ENCODE measurements at places on chromosomes 1 and 21.

- DNase-seq = peak; percentile 44
These were observed 8.6 kb upstream of the EDN2 start for GRCh38 chr1:41493117-41493536.

- DNase-seq = no peak
These were observed 8.2 kb downstream of the CRYBG2 start for GRCh38 chr1:26345718-26346117.

DNA sequence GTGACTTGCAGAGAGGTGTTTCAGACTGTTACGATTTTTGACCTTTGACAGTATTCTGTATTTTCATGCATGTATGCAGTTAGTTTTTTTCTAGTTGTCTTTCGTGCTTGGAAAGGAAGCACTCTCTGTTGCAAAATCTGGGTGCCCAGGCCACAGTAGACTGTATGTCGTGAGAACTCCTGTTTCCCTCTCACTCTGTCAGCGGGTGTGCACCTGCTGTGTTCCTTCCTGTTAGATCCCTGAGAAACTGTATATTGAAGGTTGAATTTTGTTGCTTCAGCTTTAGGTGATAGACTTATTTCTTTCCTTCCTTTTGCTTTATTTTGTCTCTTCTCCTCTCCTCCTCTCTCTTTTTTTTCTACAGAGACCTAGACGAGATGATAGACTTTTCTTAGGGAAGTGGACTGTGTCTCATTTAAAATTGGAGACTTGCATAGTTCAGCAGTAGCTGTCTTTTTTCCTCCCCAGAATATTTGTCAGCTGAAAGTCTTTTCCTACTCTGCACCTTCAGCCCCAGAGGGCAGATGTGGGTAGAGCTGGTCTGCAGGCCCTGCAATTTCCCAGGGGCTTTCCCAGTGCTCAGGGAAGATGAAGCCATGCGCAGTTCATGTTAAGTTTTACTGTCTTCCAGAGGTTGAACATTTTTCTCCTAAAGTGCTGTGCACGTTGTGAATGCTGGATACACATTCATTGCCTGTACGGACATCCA, 1.4 kb downstream of the TRAPPC10 start:
- DNase-seq = peak; percentile 52

- DNase-seq = no peak
These were observed 1030.0 kb upstream of the TMPRSS15 start for GRCh38 chr21:19433623-19434022.

DNA sequence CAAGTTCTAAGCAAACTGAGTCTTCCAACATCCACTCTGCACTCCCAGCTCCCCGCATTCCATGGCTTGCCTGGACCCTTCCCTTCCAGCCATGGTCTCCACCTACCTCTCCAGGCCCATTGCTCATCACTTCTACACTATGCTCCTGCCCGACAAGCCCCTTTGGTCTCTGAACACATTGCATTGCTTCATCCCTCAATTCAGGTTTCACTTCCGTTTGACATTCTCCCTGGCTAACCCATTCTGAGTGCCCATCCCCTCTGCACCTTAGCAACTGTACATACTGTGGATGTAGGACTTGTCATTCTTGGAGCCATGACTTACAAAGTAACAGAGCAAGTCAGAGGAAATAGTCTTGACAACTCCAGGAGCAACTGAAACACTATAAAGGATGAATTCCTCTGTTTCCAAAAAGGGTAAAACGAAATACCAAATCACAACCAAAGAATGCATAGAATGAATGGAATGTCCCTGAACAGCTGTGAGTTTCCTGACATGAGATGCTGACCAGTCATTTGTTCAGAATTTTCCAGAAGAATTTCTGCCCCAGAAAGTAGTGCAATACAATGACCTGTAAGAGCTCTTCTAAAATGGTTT, 66.7 kb downstream of the KCNJ6 start:
- no peak for DNase-seq

DNA sequence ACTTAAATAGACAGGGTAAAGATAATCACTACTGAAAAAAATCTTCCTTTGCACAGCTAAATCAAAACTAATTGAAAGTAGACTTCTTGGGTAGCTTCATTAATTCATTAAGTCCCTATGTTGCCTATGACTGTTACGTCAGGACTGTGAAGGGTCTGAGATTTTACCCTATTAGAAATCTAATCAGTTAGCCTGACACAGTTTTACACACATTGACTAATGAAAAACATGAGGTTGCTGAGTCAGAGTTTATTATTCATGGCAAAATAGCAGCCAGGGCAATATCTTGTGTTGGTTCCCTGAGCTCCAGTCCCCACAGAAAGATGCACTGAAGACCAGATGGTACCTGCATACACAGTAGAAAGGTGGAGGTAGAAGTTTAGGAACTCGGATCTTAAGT, 262.5 kb upstream of the ZP4 start:
- DNase-seq = no peak

DNA sequence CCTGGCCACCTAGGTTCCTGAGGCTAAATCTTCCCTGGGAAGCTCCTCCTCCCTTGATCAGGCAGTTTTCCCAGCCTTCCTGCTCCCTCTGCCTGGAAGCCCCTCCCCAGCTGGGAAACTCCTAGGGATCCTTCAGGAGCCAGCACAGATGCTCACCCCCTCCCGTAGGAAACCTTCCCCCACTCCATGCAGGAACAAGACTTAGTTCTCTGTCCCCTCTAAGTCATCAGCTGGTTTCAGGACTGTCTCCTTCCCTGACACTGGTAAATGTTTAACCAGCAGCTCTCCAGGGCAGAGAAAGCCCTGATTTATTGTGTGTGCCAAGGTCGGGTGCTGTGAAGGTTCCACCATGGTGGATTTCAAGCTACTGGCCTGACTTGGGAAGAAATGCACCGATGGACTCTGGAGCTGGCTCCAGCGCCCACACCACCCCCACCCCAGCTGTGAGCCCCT, 25.0 kb downstream of the TTC39A start:
- no peak for DNase-seq

DNA sequence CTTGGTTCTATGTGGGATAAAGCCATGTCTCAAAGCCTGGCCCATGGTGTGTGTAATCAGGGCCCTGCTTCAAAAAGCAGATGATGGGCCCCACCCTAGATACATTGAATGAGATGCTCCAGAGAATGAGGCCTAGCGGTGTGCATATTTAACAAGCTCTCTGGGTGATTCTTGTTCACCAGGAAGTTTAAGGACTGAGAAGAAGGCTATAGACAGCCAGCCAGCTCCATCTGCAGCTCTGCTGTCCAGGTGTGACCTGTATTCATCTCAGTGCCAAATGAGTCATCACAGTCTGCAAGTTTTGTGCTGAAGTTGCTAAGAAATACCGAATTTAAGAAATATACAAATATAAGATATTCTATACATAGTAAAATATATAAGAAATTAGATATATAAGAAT, 182.0 kb upstream of the RUNX1 start:
- no peak for DNase-seq

DNA sequence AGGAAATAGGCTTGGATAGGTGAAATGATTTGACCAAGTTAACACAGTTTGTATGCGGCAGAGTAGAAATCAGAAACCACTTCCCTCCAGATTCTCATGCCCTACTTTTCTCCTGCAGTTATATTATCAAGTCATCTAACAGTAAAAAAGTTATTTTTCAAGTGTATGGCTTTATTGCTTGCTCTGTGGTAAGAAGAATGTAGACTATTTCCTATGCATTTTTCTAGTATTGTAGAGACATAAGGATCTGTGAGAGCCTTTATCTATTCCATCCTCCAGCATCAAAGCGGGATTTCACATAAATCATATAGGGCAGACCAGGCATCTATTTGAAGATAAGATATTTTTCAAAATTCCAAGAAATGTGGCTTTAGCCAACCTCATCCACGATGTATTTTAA, 208.5 kb downstream of the TTLL7 start:
- DNase-seq = no peak

- no peak for DNase-seq
These were observed 31.0 kb downstream of the NCAM2 start for GRCh38 chr21:21029164-21029563.

DNA sequence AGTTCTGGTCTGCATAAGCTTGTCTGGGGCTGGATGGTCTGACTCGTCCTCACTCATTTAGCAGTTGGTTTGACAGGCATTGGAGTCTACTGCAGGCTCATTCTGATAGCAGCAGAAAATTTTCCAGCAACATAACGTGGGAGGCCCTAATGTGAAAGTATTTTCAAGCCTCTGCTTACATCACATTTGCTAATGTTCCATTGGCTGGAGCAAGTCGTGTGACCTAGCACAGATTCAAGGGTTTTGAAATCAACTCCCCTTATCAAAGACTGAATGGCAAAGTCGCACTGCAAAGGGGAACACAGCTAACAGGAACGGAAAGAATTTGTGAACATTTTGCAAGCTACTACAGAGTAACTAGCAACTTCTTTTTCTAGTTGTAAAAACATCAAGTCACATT, 2.3 kb upstream of the USH2A start:
- DNase-seq = no peak

- no peak for DNase-seq
These were observed 180.6 kb upstream of the PALMD start for GRCh38 chr1:99465176-99465900.

GRCh38 chr1:77977989-77978292, 931 bp downstream of the FUBP1 start:
- DNase-seq = no peak

DNA sequence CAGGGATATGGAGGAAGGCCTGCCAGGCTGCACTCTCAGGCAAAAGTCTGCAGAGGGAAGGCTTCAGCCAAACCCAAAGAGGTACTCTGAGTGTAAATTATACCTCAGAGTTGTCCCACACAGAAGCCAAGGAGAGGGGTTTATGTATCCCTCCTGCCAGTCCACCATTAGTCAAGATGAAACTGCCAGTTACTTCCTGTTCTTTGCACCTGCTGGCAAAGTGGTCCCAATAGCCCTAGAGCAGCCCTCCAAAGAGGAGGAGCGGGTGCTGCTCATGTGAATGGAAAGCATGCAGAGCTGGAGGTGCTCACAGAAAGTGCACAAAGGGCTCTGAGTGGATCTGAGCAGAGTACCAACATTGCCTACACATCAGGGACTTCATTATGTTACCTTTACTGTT, 37.1 kb upstream of the MCOLN3 start:
- DNase-seq = no peak

DNA sequence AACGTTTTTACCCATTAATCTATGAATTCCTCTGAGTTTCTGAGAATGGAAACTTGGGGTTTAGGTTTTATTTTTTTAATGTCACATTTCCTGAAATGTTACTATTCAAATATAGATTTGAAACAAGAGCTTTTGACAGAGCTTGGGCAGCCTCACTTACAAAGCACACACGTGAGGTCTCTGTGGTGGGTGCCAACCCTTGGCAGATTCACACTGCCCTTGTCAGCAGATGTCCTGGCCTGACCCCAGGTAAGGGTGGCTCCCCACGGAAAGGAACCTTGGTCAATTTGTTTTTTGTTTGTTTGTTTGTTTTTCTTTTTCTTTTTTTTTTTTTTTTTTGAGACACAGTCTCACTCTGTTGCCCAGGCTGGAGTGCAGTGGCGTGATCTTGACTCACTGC, 53.5 kb downstream of the FAAP20 start:
- no peak for DNase-seq

- no peak for DNase-seq
These were observed 7.5 kb downstream of the MNDA start for GRCh38 chr1:158838660-158839059.

- no peak for DNase-seq
These were observed 3.2 kb upstream of the TTLL10 start for GRCh38 chr1:1170215-1171091.

DNA sequence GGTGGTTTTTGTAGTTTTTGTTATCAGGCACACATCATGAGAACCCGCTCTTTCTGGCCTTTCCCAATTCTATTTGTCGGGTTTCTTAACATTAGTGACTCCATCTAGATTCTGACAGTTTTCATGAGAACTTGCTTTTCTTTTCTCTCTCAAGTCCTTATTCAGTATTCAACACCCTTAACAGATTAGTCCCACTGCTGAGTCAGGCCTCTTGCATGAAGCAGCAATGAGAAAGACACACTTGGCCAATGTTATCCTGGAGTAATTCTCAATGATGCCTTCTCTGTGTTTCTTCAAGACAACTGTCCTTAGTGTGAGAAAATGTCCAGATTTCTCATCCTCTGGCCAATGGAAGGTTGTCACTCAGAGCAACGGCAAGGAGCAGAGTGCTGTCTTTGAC, 11.3 kb downstream of the FMO2 start:
- DNase-seq = no peak

GRCh38 chr1:101236516-101237228, at the start of gene S1PR1:
TSS of gene S1PR1 (plus strand) at chr1:101237019. CDS start at chr1:101238985, 1,966 bp downstream.
- peak; percentile 95 for DNase-seq

GRCh38 chr1:215290018-215290417, 207.5 kb downstream of the KCNK2 start:
- no peak for DNase-seq

DNA sequence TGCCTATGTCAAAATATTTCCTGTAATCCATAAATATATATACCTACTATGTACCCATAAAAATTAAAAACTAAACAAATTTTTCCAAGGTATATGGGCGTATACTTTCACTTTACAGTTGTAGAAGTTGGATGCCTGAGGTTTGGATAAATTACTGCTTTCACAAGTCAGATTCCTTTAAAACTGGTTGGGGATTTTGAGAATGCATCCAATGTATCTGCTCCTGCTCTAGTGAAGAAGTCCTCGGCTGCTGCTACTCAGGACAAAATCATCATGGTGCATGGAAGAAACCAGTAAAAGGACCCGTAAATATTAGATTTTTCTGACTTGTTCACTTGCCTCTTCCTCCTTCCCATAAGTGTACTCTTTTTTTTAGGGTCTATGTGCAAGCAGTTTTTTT, 841.1 kb downstream of the USP25 start:
- no peak for DNase-seq

DNA sequence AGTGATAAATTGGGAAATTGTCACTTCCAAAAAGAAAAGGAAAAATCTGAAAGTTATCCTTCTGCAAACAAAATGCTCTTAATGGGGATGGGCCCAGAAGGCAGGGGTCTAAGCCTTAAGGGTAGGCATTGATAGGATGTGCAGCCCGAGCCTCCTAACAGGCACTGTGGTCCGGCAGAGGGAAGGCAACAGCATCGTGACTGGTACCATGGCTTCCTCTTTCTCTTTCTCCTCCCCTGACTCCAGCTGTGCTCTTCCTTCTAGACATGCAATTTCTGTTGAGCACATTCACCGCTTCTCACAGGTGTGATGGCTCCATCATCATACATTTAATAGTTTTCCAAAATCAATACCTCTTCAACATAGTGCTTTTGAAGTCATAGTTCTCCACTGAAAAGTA, 91.5 kb downstream of the SELENOF start:
- DNase-seq = no peak

- peak; percentile 76 for DNase-seq
These were observed 62.4 kb downstream of the CD247 start for GRCh38 chr1:167455786-167456446.

DNA sequence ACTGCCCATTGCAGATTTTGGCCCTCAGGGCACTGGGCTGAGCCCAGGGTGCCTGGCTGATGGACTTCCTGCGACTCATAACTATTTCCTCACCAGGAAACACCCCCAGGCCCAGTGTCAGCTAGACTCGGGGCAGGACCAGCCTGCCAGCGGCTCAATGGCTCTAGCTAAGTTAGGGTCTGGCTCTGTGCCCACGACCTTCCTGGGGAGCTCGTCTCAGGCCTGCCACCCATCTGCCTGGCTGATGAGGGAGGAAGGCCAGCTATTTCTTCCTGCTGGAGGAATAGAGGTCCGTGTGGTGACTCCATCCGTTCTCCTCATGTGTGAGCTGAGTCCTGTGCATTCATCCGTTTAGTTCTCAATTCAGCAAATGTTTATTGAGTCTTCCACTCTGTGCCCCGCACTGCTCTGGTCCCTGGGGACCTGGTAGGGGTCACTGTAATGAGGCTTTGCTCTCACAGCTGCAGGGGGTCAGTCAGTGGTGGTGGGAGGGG, 44.5 kb downstream of the KIRREL1 start:
- DNase-seq = no peak

- DNase-seq = no peak
These were observed 68.8 kb downstream of the RPS6KC1 start for GRCh38 chr1:213119794-213120193.

GRCh38 chr1:95005584-95005983, 67.2 kb downstream of the ALG14 start:
- DNase-seq = no peak
